ENCODE measurements at places on chromosomes 13 and 19.
A peak's percentile ranks its signal among the peaks of the same experiment; 100 is the strongest.

DNA sequence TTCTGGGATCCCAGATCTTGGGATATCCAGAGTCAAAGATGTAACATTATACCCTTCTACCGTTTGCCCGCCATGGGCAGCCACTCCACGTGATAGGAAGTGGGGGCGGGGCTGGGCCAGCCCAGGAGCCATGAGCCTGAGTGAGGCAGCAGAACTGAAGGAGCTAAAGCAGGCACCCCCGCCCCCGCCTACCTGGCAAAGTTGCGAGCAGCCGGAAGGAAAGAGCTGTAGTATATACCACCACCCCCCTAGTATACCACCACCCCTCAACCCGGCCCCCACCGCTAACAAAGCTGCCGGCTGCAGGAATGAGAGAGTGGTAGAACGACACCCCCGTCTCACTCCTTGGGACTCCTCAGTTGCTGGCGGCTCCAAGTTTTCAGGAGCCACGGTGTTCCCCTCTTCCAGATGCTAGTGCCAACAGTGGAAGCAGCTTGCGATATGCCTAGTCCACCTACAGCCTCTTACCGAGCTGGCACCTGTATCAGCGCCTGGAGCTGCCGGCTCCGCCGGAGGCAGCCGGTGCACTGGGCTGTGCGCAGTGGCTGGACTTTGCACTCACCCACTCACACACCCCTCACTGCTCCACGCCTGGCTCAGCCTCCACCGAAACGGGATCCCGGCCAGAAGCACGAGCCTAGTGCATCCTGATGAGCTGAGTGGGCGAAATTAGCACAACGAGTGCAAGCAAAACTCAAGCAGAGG is 230.7 kb upstream of the PRR20A start:
- DNase-seq = no peak

DNA sequence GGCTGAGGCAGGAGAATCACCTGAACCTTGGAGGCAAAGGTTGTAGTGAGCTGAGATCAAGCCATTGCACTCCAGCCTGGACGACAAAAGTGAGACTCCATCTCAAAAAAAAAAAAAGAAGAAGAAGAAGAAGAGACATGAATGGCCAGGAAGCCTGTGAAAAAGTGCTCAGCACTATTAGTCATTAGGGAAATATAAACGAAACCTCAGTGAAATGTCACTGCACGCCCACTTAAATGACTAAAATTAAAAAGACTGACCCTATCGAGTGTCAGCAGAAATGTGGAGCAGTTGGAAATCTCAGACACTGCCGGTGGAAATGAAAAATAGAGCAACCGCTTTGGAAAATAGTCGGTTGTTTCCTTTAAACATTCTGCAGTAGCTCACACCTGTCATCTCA is 5.5 kb upstream of the TYROBP start:
- no peak for DNase-seq

DNA sequence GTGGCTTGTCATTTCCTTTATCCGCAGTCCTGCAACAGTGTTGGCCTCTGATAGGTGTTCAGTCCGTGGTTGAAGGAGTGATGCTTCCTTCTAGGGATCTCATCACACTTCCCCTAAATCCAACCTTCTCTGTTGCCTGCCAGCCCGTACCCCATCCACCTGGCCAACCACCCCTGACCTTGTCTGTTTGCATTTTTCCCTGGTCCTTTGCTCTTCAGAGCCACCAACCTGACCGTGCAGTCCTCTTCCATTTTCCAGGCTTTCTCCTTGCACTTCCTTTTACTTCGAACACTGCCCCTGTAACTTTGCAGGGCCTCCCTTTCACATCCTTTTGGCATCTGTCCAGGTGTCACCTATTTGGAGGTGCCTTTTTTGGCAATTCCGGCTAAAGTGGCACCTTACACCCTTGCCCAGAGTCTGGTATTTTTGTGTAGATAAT is 696 bp downstream of the ZNF460 start:
- peak; percentile 48 for DNase-seq

GRCh38 chr13:102817241-102817640 is 18.3 kb downstream of the BIVM start:
- DNase-seq = no peak

DNA sequence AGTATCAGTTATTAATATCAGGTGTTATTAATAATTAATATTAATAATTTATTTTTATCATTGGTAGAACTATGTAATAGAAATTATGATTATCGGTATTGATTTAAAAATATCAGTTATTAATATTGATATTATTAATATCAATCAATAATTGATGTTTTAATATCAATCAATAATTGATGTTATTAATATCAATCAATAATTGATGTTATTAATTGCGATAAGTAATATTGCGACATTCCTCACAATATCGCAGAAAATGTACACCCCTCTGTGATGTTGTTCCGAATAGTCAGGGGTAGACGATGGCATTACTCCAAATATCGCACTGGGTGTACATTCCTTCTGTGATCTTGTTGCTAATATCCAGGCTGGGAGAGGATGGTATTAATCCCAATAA is 3.7 kb upstream of the RGCC start:
- DNase-seq = no peak

GRCh38 chr13:85186356-85187045 is 612.7 kb downstream of the SLITRK6 start:
- DNase-seq = no peak

DNA sequence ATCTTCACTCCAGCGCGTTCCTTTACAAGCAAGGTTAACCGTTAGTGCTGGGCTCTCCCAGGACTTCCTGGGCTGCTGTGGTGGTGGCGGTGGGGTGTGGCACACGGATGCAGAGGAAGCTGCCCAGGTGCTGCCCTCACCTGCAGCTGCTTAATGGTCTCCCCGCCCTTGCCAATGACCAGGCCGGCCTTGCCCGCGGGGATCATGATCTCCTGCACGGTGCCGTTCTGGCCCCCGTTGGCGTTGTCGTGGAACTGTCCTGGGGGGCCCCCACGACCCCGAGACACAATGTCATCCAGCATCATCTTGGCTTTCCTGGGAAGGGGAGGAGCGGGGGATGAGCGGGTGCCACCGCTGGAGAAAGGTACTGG is 6.1 kb downstream of the KHSRP start:
- DNase-seq = no peak

GRCh38 chr13:49629196-49629938 is 1.1 kb downstream of the ARL11 start:
- no peak for DNase-seq

DNA sequence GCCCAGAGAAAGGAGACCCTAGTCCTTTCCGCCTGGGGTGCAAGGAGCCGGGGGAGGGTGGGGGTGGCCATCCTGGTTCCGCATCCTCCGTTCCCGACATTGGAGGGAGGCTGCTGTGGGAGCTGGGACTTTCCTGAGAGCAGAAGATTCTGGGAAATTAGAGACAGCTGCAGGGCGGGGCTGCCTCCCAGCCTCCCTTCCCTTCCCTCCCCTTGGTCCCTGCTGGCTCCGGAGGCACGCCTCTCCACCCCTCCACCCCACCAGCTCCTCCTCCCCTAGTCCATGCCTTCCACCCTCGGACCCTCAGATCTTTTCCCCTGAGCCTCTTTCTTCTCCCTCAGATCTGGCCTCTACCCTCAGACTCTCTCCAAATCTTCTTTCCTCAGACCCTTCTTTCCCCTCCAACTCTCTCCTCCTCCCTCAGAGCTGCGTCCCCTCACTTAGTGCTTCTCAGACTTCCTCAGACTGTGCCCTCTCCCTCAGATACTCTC is 3.1 kb upstream of the BCL3 start:
- no peak for DNase-seq

- DNase-seq = no peak
These were observed 6.5 kb downstream of the SPART start for GRCh38 chr13:36339600-36340155.

GRCh38 chr13:80924596-80924995 is 583.7 kb upstream of the SPRY2 start:
- DNase-seq = no peak

GRCh38 chr19:51093510-51094345 is 11.0 kb upstream of the KLK14 start:
- DNase-seq = no peak

- DNase-seq = no peak
These were observed 1.9 kb downstream of the GNG14 start for GRCh38 chr19:12689581-12690216.

DNA sequence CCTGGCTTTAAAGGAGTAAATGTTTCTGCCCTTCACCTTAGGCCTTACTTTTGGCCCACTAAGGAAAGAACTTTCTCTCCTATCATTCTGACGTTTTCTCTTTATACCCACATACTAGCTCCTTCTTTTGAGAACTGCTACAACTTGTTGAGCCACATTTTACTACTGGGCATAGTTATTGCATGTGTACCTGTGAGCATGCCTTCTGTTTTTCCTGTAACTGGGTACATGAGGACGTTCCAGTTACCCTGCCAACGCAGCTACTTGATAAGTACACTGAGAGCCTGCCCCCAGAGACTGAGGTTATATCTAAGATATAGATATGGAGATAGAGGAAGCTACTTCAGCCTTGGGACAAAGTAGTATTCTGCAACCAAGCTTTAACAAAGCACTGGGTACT is 3.5 kb downstream of the CCDC169 start:
- no peak for DNase-seq

DNA sequence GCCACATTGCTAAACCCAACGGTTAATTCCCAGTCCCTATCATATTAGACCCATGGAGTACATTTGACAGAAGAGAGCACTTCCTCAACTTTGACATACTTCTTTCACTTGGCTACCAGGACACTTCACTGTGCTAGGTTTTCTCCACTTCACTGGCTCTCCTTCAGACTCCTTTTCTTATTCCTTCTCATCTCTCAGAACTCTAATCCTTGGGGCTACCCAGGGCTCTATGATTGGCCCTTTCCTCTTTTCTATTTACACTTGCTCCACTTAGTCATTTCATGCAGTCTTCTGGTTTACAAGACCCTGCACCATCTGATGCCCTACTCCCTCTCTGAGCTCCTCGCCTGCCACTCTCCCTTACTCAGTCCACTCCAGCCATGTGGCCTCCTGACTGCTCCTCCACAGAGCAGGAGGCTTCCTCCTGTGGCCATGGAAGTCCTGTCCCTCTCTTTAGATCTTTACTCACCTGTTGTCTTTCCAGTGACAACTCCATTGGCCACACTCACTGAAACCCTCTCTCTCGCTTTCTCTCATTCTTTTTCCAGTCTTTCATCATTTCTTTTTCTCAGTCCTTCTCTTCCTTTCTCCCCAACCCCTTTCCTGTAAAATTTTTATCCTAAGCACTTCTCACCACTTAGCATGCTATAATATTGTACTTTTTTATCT is 90.4 kb downstream of the TBC1D4 start:
- no peak for DNase-seq

GRCh38 chr13:39766464-39767158 is 111.1 kb downstream of the COG6 start:
- no peak for DNase-seq

DNA sequence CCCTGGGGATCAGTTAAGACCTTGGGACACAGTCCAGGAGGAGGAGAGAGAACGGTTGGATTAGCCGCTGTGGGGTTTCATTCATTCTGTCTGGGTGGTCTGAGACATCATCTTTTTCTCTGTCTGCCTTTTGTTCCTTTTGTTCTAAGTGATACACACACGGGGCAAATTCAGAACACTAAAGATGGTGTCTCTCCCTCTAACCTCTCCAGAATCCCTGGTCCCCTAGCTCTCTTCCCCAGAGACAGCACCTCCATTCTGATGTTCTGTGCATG is 5.0 kb downstream of the BICRA start:
- DNase-seq = no peak

DNA sequence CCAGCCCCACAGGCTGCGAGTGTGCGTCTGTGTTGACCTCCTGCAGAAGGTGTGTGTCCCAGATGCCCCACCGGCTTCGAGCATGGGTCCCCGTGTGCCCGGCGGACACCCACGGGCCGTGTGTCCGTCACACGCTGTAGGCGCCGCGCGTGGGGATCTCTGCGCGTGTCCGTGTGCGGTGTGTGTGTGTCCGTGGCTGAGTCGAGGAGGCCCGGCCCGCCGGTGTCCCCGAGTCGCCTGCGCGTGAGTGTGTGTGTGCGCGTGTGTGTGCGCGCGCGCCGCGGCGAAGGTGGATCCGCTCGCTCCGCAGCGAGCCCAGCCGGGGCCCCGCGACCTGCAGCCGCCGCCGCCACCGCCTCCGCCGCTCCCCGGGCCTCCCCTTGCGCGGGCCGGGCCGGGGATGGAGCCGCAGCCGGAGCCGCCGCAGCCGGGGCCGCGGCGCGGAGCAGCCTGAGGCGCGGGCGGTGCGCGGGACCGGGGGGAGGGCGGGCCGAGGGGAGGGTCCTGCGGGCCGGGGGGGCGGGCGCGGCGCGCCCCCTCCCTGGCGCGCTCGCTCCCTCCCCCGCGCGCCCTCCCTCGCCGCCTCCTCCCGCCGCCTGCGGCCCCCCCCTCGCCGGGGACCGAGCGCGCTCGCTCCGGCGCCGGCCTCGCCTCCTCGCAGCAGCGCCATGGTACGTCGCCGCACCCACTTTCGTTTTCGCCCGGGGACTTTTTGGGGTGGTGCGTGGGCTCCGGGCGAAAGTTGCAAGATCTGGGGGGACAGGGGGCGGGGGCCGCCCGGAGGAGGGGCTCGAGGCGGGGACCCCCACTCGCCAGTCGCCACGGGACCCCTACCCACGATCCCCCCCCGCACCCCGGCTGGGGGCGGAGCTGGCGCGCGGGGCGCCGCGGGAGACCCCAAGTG is 7.1 kb upstream of the NFIC start:
- peak; percentile 14 for DNase-seq

DNA sequence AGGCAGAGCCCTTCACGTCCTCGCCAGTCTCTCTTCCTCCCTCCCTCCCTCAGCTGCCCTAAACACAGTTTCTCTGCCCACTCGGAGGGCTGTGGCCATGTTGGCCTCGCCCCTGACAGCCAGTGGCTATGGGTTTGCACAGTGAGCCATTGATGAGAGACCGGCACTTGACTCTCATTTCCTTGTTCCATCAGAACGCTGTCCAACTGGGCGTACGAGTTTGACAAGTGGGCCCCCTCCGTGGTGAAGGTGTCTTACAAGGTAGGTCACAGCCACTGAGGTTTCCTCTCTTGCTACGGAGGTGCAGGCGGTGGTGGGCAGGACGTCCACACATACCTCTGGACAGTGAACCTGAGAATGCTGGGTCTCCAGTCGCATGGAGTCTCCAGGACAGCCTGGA is 57.9 kb downstream of the SMARCA4 start:
- DNase-seq = no peak

- no peak for DNase-seq
These were observed 108.6 kb downstream of the AKAP11 start for GRCh38 chr13:42380420-42381164.

- DNase-seq = peak; percentile 73
These were observed 579.5 kb downstream of the UQCRFS1 start for GRCh38 chr19:28633319-28634018.

DNA sequence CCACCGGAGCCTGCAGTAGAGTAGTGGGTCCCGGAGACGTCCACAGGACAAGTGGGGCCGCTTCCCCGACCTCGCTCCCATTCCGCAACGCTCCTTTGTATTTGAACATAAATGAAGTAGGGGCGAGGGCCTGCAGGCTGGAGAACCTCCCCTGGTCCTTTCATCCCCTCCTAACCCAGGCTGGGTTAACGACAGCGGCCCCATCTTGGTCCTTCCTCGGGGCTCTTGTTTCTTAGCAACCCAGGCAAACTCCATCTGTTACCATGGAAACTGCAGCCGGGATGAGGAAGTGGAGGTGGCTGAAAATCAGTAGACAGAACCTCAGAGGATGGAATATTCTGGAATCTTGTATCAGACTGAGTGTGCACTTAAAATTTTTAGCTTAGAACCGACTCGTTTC is 132.6 kb upstream of the USP29 start:
- no peak for DNase-seq

- peak; percentile 2 for DNase-seq
These were observed 109.8 kb upstream of the GPC6 start for GRCh38 chr13:93116809-93117208.
